ENCODE measurements at places on chromosomes 7 and 10. TPM values are rescaled to one million over a fixed set of nuclear protein-coding genes. Genes with fewer than 3 reads are reported as not detected.

DNA sequence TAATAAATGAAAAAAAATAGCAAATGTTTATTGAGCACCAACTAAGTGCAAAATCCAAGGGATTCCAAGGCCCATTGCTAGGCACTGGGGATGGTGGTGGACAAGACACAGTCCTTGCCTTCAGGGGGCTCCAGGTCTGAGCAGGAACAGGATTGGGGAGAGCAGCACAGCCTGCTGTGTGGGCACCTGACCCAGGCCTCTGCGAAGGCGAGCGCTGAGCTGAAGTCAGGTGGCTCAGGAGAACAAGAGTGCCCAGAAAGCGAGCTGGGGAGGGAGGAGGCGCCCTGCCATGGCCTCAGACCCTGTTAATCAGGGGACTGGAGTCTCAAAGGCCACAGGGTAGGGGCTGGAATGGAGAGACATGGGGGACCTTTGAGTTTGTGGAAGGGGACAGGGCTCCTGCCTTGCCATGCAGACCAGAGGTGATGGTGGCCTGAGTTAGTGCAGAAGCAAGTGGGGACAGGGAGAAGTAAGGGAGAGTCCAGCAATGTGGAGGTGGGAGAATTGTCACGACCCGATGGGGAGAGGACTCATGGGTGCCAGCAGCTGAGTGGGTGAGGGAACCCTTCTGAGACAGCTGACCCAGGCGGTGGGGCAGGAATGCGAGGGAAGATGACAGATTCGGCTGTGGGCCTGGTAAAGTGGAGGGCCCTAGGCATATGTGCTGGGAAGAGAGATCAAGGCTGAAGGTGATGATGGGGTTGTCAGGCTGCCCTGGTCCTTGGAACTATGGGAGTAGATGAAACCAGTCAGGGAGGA lies 4.1 kb upstream of the ORAI2 start:
- DNase-seq, result no peak

- no peak for DNase-seq
These were observed 544 bp downstream of the SEC23IP start for GRCh38 chr10:119893074-119893473.

- no peak for DNase-seq
These were observed 688.4 kb downstream of the REEP3 start for GRCh38 chr10:64209561-64209960.

C10orf62 gene
- 0.11 TPM for polyA plus RNA-seq

DNA sequence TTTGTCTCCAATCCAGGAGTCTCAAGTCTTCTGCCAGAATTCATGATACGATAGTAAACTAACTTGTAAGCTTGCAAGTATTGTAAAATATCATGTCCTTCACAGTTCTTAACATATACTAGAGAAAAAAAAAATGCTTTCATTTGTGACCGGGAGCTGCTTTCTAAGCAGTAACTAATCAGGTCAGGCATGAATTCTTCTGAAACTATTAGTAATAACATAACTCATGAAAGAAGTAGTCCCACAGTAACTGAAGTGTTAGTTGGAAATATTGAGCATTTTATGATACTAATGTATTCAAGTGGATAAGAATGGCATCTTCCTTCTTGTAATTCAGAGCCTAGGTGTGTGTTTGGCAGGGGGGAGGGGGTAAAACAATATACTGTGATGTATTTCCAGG lies 665.6 kb downstream of the DNAJB9 start:
- DNase-seq, result no peak

NCAPG2 gene
- 11.3 TPM for polyA plus RNA-seq

ACTL6B gene
- not detected for polyA plus RNA-seq

- DNase-seq, result no peak
These were observed 134.6 kb downstream of the ARHGAP22 start for GRCh38 chr10:48470115-48470892.

DNA sequence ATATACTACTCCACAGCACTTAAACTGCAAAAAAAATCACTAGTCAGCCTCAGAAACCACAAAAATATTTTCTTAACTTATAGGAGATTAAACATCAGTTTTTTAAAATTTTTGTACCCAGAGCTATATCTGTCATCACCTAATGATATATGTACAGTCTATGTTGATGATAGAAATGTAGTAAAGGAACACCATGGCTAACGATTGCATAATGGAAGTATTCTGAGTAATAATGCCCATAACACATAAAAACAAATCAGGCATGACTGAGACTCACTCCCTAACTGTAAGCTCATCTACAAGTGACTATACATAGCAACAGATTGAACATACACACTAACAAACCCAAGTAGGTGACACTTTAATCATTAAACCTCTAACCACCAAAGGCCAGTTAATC lies 51.3 kb downstream of the TSPAN12 start:
- no peak for DNase-seq

DNA sequence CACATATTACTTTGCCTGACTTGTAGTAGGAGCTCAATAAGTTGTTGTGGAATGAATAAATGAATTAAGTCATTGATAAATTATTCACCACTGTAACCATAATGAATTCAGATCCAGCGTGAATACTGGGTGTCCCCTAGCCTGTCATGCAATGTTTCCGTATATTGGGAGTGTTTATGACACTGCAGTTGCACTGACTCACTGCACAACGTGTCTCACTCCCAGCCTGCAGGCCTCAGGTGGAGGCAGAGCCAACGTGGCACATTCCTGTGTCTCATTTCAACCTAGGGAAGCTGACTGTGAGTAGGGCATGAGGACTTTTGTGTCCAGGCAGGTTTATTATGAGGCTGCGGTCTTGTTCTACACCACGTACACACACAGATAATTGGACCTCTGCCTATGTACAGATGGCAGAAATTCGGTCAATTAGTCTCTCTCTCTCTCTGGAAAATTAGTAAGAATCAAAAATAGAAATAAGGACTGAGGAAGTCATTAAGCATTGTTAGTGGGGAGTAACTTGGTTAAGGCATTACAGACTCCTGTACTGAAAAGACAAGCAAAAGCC lies 299.1 kb upstream of the IGFBP3 start:
- DNase-seq, result no peak

GRCh38 chr7:112125250-112125649 lies 80.9 kb downstream of the DOCK4 start:
- no peak for DNase-seq

DNA sequence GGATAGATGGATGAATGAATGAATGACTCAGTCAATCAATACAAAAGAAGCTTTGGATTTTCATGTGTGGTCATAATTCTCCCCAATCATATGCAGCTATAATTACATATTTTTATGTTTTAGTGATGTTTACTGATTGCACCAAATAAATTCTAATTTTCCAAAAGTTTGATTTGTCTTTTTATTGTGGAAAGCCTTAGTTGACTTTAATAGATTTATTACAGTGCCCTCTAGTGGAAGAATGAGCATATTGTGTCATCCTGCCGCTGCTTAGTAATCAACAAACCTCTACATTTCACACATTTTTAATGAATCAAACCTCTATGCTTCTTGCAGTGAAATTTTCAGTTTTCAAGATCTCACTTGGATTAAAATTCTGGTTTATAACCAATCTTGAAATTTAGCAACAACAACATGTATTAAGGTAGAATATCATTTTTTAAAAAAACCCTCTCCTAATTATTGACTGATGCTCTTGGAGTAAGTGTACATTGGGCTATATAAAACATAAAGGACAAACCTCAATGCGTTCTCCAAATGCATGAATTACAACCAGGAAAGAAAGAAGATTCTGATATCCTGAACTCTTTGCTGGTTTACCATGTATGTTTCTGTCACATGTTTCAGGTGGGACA lies 55.6 kb upstream of the PNLIP start:
- no peak for DNase-seq

DNA sequence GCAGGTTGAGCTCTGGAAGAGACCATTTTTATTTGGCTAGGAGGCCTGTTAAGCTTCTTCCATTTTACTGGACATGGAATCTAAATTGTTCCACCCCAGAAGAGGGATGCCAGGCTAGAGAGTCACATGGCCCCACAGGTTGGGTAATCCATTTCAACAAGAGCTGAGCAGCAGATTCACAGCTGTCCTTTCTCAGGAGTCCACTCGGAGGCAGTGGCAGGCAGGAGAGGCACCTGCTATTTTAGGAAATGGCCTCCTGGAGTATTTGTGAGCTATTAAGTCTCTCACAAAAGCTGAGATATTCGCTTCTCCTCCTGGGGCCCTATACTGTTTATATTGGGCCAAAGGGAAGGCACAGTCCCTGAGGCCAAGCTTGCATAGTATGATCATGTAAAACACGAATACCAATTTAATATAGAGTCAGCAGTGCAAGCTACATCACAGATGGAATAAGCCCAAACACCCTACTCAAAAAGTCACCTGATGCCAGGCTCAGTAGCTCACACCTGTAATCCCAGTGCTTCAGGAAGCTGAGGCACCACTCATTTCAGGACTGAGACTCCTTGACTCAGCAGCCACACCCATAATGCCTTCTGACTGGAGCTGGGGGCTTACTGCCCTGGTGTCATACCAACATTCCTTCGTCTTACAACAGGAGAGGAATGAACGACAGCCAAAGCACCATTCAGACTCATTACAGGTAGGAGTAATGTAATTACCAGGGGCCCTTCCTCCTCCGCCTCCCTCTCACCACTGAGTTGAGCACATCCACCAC lies 124.1 kb downstream of the LMBR1 start:
- no peak for DNase-seq

DNA sequence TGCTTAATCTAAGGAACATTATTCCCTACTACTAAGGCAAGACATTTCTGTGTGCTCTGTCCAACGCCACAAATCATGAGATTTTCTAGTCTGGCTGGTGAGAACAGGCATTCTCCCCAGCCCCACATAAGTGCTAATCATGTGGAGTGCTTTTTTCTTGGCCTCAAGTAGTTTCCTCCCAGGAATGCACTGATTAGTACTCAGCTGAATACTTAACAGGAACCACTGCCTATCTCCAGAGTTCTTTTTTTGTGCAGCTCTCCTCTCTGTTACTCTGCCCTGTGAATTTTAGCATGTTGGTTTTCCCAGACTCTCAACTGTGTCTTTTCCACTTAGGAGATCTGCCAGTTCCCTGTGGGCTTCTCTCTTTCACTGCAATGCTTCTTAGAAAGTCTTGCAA lies 1098.5 kb upstream of the LRRTM3 start:
- DNase-seq, result no peak

CRPPA gene
- 3.9 TPM for polyA plus RNA-seq

- no peak for DNase-seq
These were observed 991 bp downstream of the SEMA4G start for GRCh38 chr10:100970076-100970913.

PURB gene
- polyA plus RNA-seq, result 33.9 TPM

CCDC186 gene
- 11.9 TPM for polyA plus RNA-seq

NUDT13 gene
- polyA plus RNA-seq, result 4.0 TPM

GRCh38 chr7:101553771-101554445 lies 75.2 kb downstream of the MYL10 start:
- DNase-seq, result no peak

GRCh38 chr10:132699411-132700155 lies 86.4 kb downstream of the NKX6-2 start:
- DNase-seq, result no peak

WNT2 gene
- polyA plus RNA-seq, result 2.1 TPM

- DNase-seq, result no peak
These were observed 139.1 kb upstream of the SORCS3 start for GRCh38 chr10:104501864-104502579.

ABCB4 gene
- 0.40 TPM for polyA plus RNA-seq

GRCh38 chr10:61855771-61856170 lies 45.7 kb upstream of the ARID5B start:
- no peak for DNase-seq

DNA sequence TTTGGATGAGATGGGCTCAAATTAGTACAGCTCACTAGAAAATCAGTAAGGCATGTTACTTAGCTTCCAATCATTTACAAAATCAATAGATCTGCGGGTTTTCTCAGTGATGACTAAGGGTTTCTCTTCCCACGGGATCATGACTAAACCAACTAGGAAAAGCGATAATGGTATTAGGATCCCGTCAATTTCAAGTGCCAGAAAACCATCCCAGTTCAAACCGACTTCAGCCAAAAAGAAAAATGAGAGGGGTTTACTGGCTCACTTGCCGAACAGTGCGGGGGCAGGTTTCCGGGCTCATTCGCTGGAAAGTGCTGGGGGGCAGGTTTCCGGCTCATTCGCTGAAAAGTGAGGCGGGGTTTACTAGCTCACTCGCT lies 62.1 kb upstream of the LYZL2 start:
- DNase-seq, result peak; percentile 32

GRCh38 chr10:80988755-80989154 lies 451.1 kb downstream of the SH2D4B start:
- no peak for DNase-seq

DNA sequence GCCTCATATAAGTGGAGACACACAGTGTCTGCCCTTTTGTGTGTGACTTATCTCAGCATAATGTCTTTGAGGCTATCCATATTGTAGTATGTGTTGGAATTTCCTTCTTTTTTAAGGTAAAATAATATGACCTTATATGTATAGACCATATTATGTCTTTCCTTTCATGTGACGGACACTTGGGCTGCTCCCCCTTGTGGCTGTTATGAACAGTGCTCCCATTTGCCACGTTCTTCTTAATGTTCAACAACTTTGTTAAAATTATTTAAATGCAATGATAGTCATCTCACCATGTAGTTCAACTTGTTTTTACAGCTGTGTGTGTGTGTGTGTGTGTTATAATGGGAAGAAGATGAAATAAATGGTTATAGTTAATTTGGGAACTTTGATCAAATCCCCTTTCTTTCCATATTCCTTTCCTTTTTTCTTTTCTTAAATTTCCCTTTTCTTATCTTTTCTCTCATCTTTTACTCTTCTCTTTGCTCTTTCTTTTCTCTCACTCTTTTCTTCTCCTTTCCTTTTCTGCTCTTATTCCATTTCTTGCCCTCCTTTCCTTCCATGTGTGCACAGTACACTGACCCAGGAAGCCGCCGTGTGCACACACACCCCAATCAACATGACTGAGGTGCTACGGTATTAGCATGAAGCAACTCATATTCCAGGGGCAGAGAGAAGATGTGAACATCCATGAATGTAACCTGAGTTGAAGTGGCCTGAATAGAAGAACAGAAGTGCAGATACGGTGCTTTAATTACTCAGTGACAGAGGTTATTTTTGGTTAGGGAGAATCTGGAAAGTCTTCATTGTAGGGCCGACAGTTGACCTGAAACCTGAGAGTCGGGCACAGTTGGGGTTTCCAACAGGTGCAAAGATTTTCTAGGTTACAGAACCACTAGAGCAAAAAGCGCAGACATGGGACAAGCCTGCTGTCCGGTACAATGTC lies 596.6 kb downstream of the SDK1 start:
- no peak for DNase-seq
